Temporal lobe (tissue), 4 donors: ENCODE measurements at places on chromosomes 7 and 10. TPM values are rescaled to one million over a fixed set of nuclear protein-coding genes. Genes with fewer than 3 reads are reported as not detected.

The ANKIB1 gene
- 87.0 TPM for total RNA-seq

The CTAGE4 gene
- 0.25 TPM for total RNA-seq

The AMZ1 gene
- 1.5 TPM for total RNA-seq

The ARHGAP22 gene
- total RNA-seq, result 2.5 TPM

The NT5C2 gene
- 92.0 TPM for total RNA-seq

The FANK1 gene
- total RNA-seq, result 1.5 TPM

The AGR3 gene
- not detected for total RNA-seq

The MOSPD3 gene
- 13.0 TPM for total RNA-seq

The MYH16 gene
- total RNA-seq, result not detected

The INA gene
- total RNA-seq, result 161 TPM

The SUN3 gene
- not detected for total RNA-seq

The HYAL4 gene
- total RNA-seq, result not detected

The CUBN gene
- total RNA-seq, result 3.0 TPM

The C10orf53 gene
- total RNA-seq, result not detected

The NKX1-2 gene
- 0.25 TPM for total RNA-seq

The SPDYE5 gene
- not detected for total RNA-seq

The CCL24 gene
- total RNA-seq, result not detected

The GPRIN2 gene
- 18.2 TPM for total RNA-seq

The KLF14 gene
- total RNA-seq, result not detected

The DMBT1 gene
- total RNA-seq, result under 0.01 TPM

The LIPF gene
- 3.4 TPM for total RNA-seq

The LRRTM3 gene
- total RNA-seq, result 23.1 TPM

The CASD1 gene
- 90.2 TPM for total RNA-seq

The WIPF3 gene
- 6.6 TPM for total RNA-seq

The NRF1 gene
- total RNA-seq, result 21.4 TPM

The NME8 gene
- total RNA-seq, result not detected

The SPDYE2B gene
- total RNA-seq, result not detected

The NET1 gene
- total RNA-seq, result 16.5 TPM

The SVOPL gene
- total RNA-seq, result 0.25 TPM

The PDE6C gene
- not detected for total RNA-seq

The GPR158 gene
- total RNA-seq, result 5.7 TPM
